Right kidney (tissue), 9 donors: ENCODE measurements at places on chromosomes 6 and 20.

- no peak for DNase-seq
These were observed 28.9 kb downstream of the EIF2S2 start for GRCh38 chr20:34083137-34083536.

DNA sequence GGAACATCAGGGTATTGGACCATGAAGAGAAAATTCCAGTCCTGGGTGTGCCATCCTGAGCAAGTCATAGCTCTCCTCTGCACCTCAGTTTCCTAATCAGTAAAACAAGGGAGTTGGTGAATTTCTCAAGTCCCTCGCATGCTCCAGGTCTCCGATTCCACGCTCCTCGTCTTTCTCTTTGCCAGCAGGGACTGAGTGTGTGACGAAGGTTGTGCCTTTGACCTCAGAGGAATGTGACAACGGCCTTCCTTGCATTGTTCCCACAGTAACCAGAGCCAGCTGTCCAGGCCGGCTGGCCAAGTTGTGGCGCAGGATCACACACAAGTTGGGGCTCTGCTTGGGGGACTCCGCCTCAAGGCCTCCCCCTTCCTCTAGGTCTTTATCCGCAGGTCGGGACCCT lies 217.3 kb downstream of the ATXN1 start:
- peak; percentile 59 for DNase-seq

DNA sequence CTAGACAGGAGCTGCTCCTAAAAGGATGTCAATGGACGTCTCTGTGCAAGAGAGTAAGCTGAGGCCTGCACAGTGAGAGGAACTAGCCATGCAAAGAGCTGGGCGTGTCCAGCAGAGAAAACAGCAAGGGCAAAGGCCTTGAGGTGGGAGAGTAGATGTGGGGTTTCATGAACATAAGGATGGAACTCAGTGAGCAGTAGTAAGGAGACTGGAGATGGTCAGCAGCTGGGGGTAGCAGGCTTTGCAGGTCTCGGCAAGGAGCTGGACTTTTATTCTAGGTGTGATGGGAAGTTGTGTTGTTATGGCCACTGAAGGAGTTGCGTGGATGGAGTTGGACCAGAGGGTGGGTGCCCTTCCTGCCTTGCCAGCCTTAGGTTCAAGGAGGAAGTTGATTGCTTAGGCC lies 90.7 kb upstream of the SIRPA start:
- no peak for DNase-seq

- no peak for DNase-seq
These were observed 2.4 kb upstream of the GNMT start for GRCh38 chr6:42958125-42958524.

- DNase-seq, result no peak
These were observed 24.4 kb upstream of the TFAP2C start for GRCh38 chr20:56604673-56605072.

DNA sequence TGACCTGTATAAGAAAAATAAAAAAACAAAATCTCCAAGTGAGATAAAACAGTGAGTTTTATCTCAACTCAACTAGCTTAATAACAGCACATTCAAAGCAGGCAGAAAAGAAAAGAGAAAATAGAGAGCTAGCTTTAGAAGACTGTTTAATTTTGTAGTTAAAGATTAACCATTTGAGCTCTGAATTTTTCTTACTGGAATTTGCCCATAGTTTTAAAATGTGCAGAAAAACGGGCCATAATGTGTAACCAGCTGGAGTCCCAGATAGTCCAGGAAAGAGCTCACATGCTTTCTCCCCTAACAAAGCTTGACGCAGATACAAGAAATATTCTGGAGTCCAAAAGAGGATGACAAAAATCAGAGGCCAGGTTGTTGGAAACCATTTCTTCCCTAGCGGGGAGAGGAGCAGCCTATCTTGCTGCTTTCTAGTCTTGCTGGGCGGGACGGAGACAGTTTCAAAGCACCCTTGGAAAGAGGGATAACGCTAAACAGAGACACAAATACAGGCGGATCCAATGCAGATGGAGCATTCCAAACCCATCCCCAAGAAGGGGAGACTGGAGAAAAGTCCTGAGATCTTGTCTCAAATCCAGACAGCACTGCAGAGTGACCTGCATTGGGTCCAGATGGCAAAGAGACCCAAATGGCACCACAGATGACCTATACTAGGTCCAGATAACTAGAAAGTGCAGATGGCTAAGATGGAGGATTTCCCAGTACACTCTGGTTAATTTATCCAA lies 16.1 kb downstream of the TTK start:
- DNase-seq, result no peak

GRCh38 chr6:107114213-107114925 lies 946 bp downstream of the BEND3 start:
- peak; percentile 89 for DNase-seq

DNA sequence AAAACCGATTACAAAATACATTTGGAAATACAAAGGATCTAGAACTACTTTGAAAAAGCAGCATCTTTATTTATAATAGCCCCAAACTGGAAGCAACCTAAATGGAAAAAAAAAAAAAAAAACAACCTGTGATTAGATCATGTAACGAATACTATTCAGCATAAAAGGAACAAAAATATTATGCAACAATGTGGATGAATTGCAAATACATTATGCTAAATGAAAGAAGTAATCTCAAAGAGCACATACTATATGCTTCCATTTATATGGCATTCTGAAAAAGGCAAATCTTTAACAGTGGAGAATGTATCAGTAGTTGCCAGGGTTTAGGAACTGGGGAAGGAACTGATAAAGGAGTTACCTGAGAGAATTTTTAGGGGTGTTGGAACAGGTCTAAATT lies 28.9 kb downstream of the IRAK1BP1 start:
- DNase-seq, result no peak

GRCh38 chr6:159826968-159827647 lies 27.0 kb downstream of the PNLDC1 start:
- no peak for DNase-seq

DNA sequence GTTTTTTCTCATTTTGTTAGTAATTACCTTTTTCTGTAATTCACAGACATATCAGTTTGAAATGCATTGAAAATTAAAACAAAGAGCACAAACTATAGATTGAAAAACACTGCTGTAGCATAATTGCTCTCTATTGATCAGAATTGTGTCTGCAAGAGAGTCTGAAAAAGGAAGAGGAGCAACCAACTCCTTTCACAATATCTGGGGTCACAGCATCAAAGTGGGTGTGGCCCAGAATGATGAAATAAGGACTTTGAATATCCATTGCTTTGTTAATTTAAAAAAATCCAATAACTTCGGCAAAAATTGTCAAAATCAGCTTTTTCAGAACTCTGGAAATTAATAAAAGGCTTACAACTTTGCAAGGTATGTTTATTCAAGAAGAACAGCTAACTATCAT lies 99.2 kb downstream of the MYLK4 start:
- DNase-seq, result no peak

DNA sequence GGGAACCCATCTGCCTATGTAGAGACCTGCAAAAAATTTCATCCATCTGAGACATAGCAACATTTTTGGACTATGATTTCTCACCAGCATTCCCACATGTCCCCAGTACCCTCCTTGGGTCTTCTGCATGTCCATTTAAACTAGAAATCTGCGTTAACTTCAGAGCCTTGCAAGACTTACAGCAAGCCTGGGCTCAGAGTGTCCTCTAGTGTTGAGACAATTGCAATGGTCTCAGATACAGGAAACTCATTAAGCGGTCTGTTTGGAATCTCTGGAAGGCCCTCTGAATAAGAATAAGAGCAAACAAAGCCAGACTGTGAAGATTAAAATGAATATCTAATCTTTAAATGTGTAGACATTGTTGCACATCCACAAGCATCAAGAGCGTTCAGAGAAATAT lies 20.5 kb upstream of the PI3 start:
- DNase-seq, result no peak

- no peak for DNase-seq
These were observed 19.3 kb downstream of the UQCC2 start for GRCh38 chr6:33692078-33692759.

GRCh38 chr6:33425668-33426577 lies 6.1 kb downstream of the SYNGAP1 start:
- peak; percentile 81 for DNase-seq

DNA sequence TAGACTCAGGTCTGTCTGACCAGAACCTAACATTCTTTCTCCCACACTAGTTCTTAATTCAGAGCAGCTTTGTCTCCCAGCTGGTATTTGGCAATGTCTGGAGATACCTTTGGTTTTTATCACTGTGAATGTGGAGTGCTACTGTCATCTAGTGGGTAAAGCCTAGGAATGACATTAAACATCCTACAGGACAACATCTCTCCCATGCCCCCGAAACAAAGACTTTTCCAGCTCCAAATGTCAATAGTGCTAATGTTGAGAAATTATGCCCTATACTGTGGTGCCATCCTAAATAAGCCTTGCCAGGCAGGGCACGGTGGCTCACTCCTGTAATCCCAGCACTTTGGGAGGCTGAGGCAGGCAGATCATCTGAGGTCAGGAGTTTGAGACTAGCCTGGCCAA lies 4.2 kb upstream of the TTPAL start:
- DNase-seq, result no peak

DNA sequence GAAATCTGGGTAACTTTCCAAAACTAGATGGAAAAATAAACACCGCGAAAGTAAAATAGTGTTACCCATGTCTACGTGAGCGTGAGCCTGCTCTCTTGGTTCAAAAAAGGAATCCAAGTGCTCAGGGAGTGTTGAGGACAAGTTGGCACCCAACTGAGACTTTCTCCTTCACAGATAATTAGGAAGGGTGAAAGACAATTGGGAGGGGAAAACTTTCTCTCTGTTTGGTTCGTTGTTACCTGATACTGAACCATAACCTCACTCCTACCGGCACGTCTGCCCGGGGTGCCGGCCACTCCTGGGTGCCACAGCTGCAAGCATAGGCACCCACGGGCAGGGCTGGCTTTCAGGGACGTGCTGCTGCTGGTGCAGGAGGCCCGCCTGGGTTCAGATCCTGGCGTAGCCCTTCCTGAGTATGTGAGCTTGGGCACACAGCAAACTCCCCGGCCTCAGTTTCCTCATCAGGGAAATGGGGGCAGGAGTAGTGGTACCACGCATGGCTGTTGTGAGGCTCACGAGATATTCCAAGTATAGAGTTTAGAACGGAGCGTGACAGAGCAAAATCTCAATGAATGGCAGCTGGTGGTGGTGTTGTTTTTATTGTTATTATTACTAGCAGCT lies 38.2 kb upstream of the PMEPA1 start:
- DNase-seq, result no peak

- no peak for DNase-seq
These were observed 54.3 kb upstream of the IYD start for GRCh38 chr6:150314230-150315188.

- DNase-seq, result no peak
These were observed 30.8 kb downstream of the IL20RA start for GRCh38 chr6:137013738-137014602.

DNA sequence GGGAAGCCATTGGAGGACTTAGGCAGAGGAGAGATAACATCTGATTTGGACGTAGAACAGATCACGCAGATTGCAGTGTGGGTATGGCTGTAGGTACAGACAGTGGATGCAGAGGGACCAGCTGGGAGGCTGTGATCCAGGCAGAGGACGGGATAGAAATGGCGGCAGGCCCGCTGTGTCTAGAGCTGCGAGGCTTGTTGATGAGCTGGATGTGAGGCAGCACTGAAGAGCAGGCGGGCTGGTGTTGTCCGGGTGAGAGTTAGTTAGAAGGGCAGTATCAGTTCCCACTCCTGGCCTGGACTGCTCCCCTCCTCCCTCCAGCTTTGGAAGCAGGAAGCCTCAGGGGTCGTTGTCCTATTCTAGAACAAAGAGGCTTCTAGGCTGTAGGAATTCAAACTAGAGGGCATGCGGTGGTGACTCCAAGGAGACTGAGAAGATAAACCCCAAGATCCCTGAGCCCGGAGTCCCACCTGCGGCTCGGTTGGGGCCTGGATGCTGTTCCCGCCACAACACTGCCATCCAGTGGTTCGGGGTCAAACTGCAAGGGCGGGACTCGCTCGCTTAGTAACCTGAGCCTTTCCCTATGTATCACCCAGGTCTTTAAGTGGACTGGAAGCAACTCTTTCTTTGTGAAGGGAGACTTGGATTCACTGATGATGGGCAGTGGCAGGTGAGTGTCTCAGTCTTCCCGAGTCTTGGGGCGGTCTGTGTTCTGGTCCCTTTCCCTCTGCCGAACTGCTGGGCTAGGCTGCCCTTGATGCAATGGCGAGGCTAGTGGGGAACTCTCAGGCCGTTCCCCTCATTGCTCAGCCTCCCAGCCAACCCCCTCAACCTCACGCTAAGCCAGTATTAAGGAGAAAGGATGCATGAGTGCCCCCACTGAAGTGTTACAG lies 11.2 kb downstream of the TLDC2 start:
- DNase-seq, result peak; percentile 85
